HFF-Myc (cell line): ENCODE measurements at places on chromosomes 16 and 17.

DNA sequence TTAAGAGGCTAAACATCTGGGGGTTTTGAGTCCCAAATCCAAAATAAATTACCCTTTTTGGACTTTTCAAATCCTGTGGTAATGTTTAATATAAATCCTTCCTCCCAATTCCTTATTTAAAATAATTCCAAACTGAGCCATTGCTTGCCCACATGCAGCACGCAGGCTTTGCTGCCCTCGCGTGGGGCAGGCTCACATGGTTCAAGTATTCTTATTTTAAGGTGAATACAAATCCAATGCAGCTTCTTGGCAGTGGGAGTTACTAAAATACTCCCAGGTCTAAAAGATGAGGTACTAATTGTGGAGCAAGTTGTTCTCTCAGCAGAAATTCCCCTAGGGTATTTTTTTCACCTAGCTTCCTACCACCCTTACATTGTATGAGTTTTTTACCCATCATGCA, 33.0 kb downstream of the CYB561 start:
- no peak for DNase-seq

- no peak for DNase-seq
Measured at GRCh38 chr16:23748630-23749029, 6.2 kb upstream of the CHP2 start.

GRCh38 chr17:82649501-82650261, 1.4 kb upstream of the WDR45B start:
- no peak for DNase-seq

- DNase-seq = no peak
Measured at GRCh38 chr16:22418826-22419225, 44.4 kb upstream of the CDR2 start.

DNA sequence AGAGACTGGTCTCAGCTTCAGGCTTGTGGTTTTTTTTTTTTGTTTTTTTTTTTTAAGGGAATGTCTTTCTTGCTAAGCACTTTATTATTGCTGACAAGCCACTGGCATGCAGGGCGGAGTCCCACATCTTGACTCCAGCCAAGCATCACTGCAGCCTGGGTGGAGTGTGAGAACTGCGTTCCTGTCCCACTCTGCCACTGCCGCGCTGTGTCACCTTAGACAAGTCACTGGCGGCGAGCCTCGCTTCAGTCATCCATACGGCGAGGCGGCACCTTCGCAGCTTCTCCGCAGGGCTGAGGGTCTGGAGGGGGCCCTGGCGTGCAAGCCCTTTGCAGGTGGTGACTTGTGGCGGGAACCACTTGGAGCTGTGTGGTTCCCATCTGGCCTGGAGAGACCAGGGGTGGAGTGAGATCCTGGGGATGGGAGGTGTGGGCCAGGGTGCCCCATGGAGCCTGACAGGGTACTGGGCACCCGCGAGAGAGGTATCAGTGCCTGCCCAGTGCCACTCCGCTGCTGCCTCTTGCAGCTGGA, 99.1 kb upstream of the CIBAR2 start:
- DNase-seq = no peak

- DNase-seq = no peak
Measured at GRCh38 chr17:48577330-48577945, 712 bp downstream of the HOXB4 start.

DNA sequence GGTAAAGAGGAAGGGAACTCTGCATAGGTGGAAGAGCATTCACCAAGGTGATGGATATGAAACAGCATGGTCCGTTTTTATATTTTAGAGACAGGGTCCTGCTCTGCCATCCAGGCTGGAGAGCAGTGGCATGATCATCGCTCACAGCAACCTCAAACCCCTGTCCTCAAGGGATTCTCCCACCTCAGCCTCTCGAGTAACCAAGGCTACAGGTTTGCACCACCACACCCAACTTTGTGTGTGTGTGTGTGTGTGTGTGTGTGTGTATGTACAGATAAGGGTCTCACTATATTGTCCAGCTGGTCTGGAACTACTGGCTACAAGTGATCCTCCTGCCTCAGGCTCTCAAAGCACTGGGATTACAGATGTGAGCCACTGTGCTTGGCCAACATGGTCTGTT, 77.5 kb upstream of the NACA2 start:
- DNase-seq = no peak

DNA sequence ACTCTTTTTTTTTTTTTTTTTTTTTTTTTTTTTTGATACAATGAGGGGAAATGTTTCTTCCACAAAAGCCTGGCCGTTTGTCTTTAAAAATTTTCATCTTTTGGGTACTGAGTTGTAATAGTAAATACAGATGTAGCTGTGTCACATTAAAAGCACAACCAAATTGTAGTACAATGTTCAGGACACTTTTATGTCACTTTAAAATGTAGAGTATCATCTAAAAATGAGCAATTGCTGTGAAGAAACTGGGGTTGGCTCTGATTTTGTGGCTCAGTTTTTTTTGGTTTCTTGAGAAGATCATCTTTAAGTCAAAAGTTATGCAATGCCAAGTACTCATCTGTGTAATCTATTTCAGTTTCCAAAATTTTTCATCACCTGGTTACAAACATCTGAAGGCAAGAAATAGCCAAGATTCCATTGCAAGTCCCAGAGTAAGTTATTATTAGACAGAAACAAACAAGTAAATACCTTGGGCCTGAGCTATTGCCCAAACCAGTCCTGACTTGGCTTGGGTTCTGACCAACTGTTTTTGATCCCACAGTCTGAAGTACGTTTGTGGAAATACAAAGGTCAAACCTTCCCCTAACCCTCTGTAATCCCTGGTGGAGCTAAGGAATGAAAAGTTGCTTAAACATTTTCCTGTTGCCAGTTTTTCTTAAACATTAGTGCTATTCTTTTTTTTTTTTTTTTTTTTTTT, 717.2 kb downstream of the WWOX start:
- DNase-seq = no peak

GRCh38 chr17:36675250-36675649, 73.9 kb downstream of the MRM1 start:
- no peak for DNase-seq
